ENCODE measurements at places on chromosomes 6 and 20.

DNA sequence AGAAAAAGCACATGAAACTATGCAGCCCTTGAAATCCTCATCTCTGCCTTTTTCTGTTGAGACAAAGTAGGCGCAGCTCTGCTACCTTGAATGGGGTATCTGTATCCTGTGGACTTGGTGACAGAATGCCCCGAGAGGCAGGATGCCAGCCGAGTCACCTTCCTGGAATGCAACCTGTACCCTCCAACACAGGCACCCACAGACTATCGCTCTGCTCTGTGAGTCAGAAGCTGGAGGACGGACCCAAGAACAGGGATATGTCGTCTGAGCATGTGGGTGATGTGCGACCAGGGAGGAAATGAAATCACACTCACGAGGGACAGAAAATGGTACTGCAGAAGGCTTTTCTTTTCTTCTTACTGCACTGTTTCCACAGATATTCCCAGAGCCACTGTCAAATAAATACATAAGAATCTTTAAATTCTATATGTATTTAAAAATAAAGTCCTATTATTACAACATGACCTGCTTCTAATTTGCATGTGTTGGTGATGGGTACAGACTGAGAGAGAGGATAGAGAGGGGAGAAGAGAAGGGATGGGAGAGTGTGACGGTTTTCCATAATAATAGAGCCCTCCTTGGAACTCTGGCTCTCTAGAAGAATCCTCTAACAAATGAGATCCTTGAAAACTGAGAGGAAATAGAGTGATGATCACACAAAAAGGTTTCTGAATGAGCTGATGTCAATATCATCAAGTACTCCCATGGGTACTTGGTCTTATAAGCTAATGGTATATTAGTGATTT is 308.1 kb downstream of the FOXC1 start:
- DNase-seq, result no peak

GRCh38 chr20:21623074-21623780 is 82.2 kb upstream of the PAX1 start:
- no peak for DNase-seq

DNA sequence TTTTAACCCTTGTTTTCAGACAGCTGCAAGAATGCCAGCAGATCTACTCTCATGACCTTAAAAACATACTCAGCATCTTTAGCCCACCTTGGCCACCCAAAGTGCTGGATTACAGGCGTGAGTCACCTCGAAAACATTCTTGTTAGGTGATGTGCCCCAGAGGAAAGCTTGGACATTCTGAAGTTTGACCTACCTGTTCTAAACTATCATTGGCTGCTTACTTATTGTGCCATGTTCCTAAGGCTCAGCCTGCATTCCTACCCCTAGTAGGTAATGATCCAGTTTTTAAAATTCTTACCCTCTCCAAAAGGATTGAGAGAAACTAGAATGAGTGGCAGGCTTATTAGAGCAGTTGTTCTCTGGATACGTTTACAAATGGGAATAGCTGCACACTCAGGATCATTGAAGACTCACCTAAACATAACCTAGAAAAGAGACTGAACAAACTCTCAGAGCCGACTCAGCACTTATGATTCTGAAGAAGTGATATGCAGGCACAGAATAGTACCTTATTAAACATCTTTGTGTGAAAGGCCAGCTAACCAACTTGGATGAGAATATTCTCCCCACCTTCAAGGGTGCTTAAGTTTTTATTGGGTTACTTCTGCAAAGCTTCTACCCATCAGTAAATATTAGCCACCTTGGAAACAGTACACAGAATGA is 362.1 kb downstream of the NRN1 start:
- no peak for DNase-seq

- DNase-seq, result no peak
Observed at GRCh38 chr6:74936886-74937285, 269.0 kb downstream of the COL12A1 start.

GRCh38 chr20:60812561-60812960 is 439.5 kb upstream of the CDH4 start:
- DNase-seq, result no peak

- DNase-seq, result no peak
Observed at GRCh38 chr6:2020909-2021308, 224.5 kb downstream of the GMDS start.

- no peak for DNase-seq
Observed at GRCh38 chr6:90948540-90948939, 361.7 kb upstream of the MAP3K7 start.

GRCh38 chr6:11373208-11373607 is 140.7 kb upstream of the NEDD9 start:
- no peak for DNase-seq

DNA sequence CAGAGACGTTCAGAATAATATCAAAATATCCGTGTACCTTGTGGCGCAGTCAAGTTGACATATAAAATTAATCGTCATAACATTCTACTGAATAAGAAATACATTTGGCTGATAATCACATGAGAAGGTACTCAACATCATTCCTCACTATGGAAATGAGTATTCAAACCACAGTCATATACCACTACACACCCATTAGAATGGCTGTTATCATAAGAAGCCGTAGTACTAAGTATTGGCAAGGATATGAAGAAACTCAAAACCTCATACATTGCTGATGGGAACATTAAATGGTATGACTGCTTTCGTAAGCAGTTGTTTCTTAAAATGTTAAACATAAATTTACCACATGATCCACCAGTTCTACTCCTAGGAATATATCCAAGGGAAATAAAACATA is 244.7 kb downstream of the CDKAL1 start:
- DNase-seq, result no peak

DNA sequence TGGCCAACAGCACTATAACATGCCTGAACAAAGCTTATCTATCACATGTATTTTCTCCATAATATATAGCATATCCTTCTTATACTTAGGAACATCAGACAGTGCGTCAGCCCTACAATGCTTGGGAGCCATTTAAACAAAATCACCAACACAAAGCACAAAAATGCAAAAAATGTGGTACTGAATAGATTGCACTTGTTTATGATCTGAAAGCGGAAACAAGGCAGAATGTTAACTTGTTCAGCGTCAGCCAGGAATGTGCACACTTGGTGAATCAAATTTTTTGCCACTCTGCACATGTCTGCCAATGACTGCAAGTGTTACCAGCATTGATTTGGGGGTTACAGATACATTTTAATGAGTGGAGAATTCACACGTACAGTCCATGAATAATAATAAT is 14.8 kb downstream of the SLC35A1 start:
- DNase-seq, result no peak

GRCh38 chr6:118981884-118982574 is 47.1 kb upstream of the MCM9 start:
- DNase-seq, result no peak

DNA sequence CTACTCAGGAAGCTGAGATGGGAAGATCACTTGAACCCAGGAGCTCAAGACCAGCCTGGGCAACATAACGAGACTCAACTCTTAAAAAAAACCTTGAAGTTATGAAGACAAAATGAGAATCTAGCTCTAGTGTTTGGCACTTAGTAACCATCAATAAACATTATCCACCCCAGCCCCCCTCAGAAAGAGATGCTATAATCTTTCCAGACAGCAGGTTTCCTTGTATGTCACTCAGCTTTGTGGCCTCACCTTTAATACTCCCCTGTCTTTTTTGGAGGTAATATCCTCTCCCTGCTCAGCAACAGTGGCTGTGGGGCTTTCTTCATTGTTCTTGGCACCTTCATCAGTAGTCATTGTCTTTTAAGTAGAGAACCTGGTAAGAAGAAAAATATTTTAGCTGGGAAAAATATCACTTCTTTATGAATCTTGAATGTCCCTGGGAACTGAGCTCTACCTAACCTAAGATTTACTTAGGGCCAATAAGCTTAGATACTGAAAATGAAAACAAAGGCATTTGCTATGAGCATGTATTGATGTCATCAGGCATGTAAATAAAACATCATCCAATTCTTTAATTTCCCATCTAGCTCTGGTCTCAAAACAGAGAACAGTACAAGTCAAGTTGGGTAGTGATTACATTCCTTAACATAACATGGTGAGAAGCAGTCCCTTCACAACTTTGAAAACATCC is 46.1 kb downstream of the FKBP5 start:
- no peak for DNase-seq

- DNase-seq, result no peak
Observed at GRCh38 chr20:10805764-10806163, 132.0 kb upstream of the JAG1 start.

GRCh38 chr6:77136086-77136485 is 327.2 kb downstream of the HTR1B start:
- DNase-seq, result no peak

DNA sequence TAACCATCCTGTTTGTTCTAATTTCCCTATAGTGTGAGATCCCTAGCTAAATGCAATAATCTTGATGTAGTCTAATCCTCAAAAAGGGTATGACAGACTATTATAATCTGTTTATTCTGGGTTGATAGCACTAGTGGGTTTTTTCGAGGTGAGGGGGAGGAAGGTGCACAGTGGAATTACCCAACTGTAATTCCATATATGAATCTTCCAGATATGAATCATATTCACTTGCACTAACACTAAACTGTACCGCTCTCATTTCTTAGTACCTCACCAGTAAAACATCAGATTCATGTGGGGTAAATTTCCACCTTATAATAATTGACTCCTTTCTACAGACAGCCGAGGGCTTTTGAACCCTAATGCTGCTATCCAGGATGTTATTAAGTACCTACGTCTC is 16.5 kb downstream of the NCOA7 start:
- no peak for DNase-seq

- no peak for DNase-seq
Observed at GRCh38 chr6:73503027-73503772, 17.6 kb downstream of the EEF1A1 start.

GRCh38 chr6:150866991-150867501 is 1.5 kb downstream of the MTHFD1L start:
- no peak for DNase-seq

- DNase-seq, result no peak
Observed at GRCh38 chr20:59291740-59292383, 8.5 kb upstream of the EDN3 start.

GRCh38 chr20:45782890-45783289 is 8.8 kb downstream of the WFDC3 start:
- DNase-seq, result no peak

DNA sequence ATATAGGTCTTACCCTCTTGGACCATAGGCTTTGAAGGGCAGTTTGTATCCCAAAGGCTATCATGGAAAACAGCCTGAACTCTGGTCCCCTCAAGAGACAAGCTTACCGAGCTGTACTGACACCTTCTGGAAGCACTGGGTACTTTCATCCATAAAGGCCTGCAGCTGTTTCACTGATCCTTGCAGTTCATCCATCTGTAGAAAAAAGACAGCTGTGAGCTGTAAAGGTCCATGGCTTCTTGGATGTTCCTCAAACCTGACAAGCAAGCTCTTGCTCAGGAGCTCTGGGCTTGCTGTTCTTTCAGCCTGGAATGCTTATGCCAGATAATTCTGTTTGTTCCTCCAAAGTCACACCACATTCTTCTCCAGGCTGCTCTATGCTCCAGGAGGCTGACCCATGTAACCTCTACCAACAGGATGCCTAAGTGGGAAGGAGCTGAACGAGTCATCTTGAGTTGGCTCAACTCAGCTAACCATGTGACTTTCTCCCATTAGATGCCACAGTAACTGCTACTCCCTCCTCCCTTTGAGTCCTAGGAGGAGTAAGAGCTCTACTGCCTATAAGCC is 8.8 kb upstream of the NDRG3 start:
- no peak for DNase-seq

GRCh38 chr6:100808638-100809275 is 72.4 kb downstream of the ASCC3 start:
- DNase-seq, result no peak

DNA sequence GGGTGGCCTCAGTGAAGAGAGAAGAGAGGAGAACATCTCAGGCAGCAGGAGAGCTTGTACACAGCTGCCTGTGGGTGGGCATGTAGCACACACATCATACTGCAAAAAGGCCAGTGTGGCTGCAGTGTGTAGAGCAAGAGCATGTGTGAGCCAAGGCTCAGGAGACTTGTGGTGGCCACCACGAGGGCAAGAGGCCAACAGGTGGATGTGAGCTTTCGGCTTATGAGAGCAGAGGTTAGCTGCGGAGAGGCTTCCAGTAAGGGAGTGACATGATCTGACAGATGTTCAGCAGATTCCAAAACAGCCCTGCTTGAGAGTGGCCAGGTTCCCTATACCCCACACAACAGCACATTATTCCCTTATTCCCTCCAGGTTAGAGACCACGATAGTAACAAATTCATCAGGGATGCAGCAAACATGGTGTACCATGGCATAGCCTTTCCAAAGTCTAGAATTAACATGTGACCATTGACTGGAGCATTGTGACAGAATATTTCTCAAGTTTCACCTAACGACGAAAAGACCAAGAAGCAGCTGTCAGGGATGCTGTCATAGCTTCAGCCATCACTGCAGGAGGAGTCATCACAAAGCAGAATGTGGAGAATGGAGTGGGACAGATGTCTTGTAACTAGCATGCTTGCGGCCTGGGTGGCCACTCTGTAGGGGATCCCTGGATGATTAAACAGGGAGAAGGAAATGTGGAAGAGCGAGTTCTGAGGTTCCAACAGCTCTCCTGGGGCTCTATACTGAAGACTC is 23.1 kb downstream of the HM13 start:
- DNase-seq, result no peak

GRCh38 chr6:127343809-127344659 is 625 bp upstream of the ECHDC1 start:
- DNase-seq, result no peak

- no peak for DNase-seq
Observed at GRCh38 chr6:12222405-12223366, 67.5 kb upstream of the EDN1 start.

- no peak for DNase-seq
Observed at GRCh38 chr6:5746759-5747130, 260.0 kb downstream of the NRN1 start.

DNA sequence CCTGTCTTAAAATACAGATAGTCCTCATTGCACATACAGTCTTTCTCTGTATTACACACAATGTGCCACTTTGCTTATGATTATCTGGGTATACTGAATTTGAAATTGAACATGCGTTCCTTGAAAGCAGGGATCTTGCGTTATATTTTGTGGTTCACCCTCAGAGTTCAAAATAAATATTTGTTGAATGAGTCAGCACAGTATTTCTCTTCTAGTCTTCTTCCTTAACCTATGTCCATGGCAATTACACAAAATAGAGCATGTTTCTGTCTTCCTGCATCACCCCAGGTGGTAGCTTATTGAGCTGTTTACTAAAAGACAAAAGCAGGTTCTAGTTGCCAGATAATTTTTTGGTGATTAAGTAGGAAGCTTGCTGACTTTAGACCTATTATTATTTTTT is 272.9 kb upstream of the FERMT1 start:
- no peak for DNase-seq

DNA sequence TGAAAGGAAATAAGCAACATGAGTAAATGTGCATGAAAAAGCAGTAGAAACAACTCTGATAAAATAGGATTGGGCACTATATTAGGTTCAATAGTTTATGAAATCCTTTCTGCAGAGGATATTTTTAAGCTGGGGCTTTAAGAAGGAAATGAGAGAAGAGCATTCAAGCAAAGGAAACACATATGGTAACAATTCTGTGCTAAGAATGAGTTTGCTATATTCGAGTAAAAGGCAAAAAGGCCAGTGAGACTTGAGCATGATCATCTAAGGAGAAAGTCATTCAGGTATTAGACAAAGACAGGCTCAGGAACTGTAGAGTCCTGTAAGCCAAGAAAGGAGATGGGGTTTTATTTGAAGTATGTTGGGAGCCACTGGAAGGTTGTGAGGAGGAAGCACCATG is 387.1 kb upstream of the FLRT3 start:
- DNase-seq, result no peak
